T-helper 2 cell (primary cell): ENCODE measurements at places on chromosomes 1 and 21.
A peak's percentile ranks its signal among the peaks of the same experiment; 100 is the strongest.

DNA sequence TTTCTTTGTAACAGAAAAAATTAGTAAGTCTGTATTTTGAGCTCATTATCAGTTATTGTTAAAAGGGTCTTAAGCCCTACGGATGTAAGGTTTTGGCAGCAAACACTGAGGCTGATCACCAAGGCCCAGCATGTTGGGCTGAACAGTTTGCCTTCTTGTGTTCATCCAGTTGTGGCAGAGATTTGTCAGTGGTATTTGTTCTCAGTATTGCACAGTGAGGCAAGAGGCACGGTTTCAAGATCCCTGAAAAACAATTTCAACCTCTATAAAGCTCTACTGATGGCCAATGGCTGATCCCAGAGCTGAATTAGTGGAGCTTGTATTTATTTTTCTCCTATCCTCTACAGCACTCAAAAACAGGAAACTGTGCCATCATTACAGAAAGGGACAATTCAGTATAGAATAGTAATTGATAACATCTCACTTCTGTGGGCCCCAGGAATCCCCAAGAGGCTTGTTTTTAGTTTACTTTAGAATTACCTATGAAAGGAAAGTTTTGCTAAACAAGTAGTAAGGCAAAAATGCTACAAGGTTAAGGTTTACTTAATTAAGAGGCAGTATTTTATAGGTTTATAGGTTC is 191.8 kb upstream of the RAB4A start:
- no peak for DNase-seq

DNA sequence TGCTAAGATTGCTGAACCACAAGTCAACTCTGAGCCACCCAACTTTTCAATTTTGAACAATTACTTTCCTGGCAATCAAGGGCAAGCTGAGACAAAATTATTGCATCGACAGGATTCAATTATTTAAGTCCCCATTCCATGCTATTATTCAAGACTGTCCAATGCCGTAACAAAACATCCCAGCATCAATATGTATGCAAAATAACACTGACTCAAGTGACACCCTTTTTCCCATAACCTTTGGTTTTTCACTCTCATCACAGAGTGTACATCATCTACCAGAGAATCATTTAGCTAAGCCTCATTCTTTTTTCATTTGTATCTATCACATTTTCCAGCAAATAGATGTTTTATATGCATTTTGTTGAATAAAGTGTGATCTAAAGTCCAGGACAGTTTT is 54.6 kb downstream of the ERICH3 start:
- DNase-seq = no peak

DNA sequence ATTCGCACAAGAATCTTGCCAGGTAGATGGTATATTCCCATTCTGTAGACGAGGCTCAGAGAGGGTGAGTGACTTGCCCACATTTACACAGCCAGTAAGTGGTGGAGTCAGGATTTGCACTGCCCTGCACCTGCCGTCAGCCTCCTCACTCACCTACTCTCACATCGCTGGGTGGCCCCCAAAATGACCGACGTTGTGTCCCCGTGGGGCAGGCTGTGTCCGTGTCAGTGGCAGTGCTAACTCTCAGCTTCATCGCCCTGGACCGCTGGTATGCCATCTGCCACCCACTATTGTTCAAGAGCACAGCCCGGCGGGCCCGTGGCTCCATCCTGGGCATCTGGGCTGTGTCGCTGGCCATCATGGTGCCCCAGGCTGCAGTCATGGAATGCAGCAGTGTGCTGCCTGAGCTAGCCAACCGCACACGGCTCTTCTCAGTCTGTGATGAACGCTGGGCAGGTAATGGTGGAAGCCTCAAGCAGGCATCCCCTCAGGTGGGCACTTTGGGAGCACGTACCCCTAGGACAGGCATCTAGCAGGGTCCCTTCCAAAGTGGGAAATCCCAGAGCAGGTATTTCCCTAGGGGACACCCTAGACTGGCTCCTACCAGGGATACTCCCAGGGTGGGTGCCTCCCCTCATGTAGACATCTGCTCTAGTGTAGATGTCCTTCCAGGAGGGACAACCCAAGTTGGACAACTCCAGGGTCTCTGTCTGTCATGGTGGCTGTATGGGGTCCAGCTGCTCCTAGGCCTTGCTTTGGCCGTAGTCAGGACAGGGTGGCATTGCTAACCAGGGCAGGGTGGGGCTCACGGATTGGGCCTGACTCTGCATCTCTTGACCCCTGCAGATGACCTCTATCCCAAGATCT is 3.4 kb downstream of the HCRTR1 start:
- DNase-seq = no peak

- no peak for DNase-seq
These were observed 6.6 kb upstream of the ETV3L start for GRCh38 chr1:157105988-157106812.

- no peak for DNase-seq
These were observed 55.2 kb downstream of the SYT14 start for GRCh38 chr1:209993061-209993830.

DNA sequence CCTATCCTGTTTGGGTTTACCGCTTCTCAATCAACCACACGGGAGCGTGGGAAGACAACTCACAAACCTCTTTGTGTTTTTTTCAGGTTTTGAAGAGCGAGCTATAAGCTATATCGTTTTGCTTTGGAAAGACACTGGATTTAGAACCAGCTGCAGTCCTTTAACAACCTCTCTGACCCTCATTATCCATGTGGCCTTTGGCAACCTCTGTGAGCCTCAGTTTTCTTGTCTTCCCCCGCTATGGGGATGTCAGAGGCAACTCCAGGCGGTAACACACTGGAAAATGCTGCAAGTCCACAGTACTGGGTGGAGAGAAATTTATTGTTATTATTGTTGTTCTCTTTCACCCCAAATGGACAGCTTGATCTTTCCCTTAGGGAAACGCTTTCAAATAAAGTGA is 100.0 kb downstream of the ETS2 start:
- no peak for DNase-seq

DNA sequence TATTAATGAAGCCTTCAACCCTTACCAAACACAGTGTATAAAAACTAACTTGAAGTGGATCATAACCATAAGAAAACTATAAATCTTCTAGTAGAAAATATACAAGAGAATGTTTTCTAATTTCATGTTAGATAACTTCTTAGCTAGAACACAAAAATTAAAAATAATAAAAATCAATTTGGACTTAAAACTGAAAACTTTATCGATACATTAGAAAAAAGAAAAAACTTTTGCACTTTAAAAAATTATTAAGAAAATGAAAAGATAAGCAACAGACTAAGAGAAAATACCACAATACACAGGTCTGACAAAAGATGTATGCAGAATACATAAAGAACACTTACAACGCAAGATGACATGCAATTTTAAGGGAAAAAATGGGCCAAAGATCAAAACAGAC is 8.7 kb downstream of the COP1 start:
- DNase-seq = no peak

DNA sequence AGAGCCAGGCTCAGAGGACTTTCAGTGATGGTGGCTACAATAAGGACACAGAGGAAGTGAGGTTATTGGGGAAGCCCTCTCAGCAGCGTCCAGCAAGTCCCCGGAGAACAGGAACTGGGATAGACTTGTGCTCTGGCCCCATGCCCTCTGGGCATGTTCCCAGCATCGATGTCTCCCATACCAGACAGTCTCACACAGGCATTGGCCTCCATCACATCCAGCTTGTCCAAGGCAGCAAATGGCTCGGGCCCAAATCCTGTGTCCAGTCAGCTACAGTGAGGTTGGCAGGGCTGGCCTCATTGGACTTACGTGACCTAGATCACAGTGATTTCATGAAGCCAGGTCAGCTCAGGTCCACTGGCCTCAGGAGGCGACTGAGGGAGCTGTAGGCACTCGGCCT is 19.6 kb upstream of the TMEM54 start:
- DNase-seq = no peak

DNA sequence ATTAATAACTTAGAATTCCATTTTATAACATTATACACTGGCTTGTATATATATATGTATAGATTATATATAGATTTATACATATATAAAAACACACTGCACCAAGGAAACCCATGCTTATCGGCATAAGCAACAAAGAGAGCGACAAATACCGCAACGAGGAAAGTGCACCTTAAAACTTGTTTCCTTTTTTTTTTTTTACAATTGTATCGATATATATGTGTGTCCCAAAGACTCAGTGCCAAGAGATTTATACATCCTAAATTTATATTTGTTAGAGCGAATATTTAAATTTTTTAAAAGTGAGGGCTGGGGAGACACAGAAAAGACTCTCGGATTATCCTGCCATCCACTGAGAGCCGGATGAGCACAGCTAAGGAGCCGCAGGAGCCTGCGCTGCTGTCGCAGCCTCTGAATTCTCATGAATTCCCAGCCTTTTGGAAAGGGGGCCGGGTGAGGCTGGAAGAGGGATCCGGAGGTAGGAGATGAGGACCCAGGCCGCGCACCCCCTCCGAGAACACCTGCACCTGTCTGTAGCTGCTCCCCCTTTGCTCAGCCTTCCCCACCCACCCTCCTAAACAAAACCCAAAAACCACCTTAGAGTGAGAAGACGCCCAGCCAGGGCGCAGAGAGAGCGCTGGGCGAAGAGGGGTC is 5.2 kb downstream of the DMRTA2 start:
- no peak for DNase-seq

GRCh38 chr1:8116894-8117264 is 90.8 kb upstream of the ERRFI1 start:
- DNase-seq = no peak

- no peak for DNase-seq
These were observed 17.0 kb downstream of the IL10RB start for GRCh38 chr21:33283203-33283602.

GRCh38 chr1:62301726-62302390 is 17.4 kb downstream of the KANK4 start:
- no peak for DNase-seq

DNA sequence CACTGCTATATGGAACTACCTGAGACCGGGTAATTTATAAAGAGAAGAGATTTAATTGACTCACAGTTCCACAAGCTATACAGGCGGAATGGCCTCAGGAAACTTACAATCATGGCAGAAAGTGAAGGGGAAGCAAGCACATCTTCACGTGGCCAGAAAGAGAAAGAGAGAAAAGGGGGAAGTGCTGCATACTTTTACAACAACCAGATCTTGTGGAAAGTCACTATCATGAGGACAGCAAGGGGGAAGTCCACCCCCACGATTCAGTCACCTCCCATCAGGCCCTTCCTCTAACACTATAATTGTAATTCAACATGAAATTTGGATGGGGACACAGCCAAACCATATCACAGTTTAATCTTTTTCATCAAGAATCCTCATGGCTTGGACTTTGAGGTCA is 339.2 kb upstream of the AJAP1 start:
- no peak for DNase-seq

GRCh38 chr21:33654412-33654811 is 12.1 kb downstream of the ITSN1 start:
- DNase-seq = no peak

GRCh38 chr1:23466423-23466989 is 17.5 kb downstream of the ASAP3 start:
- DNase-seq = no peak

GRCh38 chr1:210446479-210446878 is 117.8 kb downstream of the HHAT start:
- peak; percentile 59 for DNase-seq

DNA sequence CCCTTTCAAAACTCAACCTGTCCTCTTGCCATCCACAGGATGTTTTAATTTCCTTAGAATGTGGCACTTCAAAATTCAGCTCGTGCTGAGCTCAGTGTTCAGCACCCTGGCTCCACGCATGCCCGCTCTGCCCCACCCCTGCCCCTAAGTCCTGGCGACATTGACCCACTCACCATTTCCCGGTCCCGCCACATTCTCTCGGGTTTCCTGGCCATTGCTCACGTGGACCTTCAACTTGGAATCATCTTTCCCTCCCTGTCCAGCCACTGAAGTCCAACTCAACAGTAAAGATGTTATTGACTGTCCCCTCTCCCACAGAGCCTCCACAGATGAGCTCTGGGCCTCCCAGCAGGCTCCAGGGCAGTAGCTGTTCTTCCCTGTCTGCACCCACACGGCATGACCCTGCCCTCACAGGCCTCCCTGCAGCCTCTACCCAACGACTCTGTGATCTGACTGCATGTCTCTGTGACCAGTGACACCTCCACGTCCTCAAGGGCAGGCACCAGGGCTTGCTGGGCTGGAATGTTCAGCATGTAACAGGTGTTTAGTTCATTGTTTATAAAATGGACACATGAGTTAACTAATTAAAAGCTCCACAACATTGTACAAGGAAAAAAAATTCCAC is 53.8 kb downstream of the ITPKB start:
- DNase-seq = no peak

GRCh38 chr1:234942879-234943506 is 185.6 kb downstream of the TOMM20 start:
- DNase-seq = no peak

DNA sequence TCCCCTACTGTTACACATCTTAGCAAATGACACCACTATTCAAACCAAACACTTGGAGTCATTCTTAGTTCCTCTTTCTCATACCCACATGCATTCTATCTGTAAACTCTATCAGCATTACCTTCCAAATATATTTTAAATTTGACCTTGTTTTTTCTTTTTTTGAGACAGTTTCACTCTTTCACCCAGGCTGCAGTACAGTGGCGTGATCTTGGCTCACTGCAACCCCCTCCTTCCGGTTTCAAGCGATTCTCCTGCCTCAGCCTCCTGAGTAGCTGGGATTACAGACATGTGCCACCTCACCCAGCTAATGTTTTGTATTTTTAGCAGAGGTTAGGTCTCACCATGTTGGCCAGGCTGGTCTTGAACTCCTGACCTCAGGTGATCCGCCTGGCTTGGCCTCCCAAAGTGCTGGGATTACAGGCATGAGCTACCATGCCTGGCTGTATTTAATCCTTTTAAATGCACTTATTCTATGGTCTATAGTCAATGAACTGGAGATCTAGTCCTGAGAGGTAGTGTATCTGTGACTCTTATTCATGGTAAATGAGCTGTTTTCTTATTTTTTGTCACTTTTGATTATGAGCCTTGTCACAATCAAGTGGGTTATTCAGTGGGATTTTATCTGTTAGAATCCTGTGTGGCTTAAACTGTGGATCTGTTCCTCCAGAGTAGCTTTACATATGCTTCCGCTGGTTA is 73.1 kb downstream of the GATAD2B start:
- DNase-seq = no peak

DNA sequence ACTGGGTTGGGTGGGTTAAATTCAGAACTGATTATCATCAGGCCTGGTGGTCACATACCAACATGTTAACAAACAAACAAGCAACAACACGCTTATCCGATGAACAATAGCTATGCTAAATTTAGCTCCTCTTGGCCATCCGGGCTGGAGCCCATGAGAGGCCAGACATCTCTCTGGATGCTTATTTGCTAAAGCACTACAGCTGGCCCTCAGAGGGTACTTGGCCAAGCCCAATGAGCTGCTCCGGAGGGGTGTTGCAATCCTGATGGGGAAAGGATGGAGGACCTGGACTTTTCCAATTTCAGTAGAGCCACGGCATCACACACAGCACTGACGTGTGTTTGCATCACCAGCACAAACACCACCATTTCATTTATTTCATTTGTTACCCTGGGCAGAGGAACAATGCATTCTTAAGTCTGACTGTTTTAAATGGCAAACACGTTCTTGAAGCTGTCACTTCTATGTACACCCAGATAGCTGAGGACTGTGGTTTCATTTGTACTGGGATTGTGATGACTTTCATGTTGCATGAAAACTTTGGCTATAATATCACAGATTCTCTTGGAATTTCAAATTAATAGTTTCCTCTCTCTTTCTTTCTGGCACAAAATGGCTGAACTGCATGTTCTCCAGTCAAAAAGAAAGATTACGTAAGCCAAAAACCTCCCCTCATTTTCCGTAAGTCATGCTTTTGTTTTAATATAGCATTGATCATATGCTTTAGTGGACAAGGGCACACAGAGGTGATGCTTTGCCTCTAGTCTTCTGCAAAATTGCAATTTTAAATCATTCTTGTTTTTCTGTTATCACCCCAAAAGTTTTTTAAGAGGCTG is 359.8 kb upstream of the KAZN start:
- no peak for DNase-seq

- DNase-seq = peak; percentile 97
These were observed 161.2 kb downstream of the RUNX1 start for GRCh38 chr21:34887725-34888568.
